Stimulated activated CD4-positive, alpha-beta T cell treated with anti-CD3 and anti-CD28 coated beads, Interleukin-15, amount 100 ng/mL, for 1 hour (primary cell): ENCODE measurements at places on chromosomes 12 and 14.

- no peak for DNase-seq
Measured at GRCh38 chr12:115946092-115946491, 331.4 kb downstream of the MED13L start.

- DNase-seq: no peak
Measured at GRCh38 chr14:23694949-23695663, 58.9 kb downstream of the DHRS2 start.

GRCh38 chr12:117564881-117565280 is 203.5 kb upstream of the NOS1 start:
- no peak for DNase-seq

GRCh38 chr12:79071498-79071897 is 206.9 kb downstream of the SYT1 start:
- no peak for DNase-seq

DNA sequence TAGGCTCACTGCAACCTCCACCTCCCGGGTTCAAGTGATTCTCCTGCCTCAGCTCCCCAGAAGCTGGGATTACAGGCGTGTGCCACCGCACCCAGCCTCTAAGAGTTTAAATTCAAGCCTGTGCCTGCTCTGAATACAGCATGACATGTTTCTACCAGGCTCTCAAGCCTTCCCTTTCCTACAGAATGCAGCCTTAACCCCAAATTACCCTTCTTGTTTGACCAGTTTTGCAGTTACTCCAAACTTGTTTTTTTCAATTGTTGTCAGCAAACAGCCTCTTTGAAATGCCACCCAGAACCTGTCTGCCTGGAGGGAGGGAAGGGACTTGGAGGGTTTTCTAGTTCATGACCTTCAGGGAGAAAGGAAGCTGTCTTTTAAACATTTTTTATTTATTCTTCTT is 15.4 kb downstream of the GLTP start:
- no peak for DNase-seq

DNA sequence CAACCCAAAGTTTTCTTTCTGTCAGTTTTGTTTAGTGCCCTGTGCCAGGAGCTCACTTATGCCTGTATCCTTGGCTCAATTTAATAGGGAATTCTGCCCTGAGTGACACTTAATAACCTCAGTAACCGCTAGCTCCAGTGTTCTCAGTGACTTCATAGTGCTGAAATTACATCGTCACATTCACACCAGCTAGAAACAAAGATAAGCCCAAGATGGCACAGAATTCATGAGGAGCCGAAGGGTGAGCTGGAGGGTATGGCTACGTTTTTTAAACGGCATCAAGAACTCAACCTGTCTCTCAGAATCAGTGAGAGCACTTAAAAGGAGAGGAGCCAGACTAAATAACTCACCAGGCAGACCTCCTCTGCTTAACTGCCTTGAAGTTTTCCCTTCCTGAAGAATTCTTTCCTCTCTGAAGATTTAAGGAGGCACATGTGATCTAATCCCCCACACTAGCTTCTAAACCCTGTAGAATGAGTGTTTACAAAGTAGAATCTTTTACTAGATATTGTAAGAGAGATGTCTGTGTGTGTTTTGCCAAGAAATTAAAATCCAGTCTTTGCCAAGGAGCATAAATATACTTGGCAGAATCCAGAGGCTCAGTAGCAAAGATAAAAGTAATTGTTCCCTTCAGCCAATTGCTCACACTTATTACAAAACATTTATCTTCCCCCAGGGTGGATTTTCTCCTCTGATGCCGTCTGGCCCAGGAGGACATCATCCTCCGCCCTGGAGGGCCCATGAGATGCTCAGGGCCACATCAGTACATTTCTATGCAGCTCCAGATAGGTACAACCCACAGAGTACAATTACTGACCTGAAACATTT is 37.3 kb downstream of the PTGER2 start:
- no peak for DNase-seq

DNA sequence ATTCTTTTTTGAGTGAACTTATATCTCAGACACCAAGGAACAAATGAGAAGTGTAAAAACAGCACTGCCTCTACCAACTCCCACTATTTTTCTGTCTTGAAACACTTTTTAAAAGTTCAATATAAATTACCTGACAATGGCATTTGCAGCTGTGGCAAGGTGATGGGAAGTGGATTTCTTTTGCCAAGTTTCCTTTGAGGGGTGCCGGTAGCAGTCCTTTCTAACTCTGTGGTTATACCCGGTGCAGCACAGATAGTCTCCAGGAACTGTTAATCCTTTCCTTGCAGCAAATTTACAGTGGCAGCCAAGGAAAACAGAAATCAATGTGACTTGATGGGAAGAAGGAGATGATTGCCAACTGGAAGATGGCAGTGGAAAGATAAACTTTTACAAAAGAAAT is 243.7 kb downstream of the BCAT1 start:
- no peak for DNase-seq
